ENCODE measurements at places on chromosomes 1 and 21.

- DNase-seq: no peak
These were observed 12.8 kb downstream of the ABCG1 start for GRCh38 chr21:42231756-42232155.

- peak; percentile 34 for DNase-seq
These were observed 16.3 kb upstream of the ATP5PO start for GRCh38 chr21:33931799-33932390.

- no peak for DNase-seq
These were observed 57.3 kb downstream of the SDCCAG8 start for GRCh38 chr1:243312952-243313634.

DNA sequence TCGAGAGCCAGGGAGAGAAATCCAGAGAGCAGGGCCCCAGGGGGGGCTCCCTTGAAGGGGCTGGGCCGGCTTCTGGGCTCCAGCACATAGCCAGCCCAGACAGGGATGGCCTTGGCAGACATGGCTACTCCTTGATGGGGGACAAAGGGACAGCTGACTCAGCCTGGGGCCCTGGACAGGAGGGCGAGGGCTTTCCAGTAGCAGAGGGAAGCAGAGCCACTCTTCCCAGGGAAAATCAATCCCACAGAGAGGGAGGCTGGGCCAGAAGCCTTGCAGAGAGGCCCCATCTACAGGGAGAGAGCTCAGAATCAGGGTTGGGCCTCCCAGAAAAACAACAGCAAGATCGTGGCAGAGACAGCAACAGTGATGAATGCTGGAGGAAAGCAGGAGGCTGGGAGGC lies 15.6 kb downstream of the IGFN1 start:
- no peak for DNase-seq

GRCh38 chr1:67749844-67750690 lies 65.1 kb downstream of the GADD45A start:
- peak; percentile 83 for DNase-seq

DNA sequence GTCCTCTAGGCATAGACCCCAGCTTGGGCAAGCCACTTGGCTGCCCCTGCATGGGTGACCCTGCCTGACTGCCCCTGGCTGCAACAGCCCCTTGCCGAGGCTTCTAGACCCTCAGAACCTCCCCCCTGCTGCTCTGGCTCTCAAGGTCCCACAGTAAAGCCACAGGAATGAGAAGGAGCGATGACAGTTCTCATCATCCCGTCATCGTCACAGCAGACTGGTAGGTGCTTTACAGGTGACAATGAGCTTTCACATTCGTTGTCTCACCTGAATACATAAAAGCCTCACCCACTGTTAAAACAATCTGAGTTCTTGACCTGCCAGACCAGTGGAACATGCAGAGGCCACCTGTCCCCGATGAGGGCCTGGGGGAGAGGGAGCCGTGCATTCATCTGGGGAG lies 36.0 kb upstream of the GPR157 start:
- DNase-seq: no peak

- DNase-seq: no peak
These were observed 6.2 kb upstream of the TRIM45 start for GRCh38 chr1:117127795-117128194.

- DNase-seq: no peak
These were observed 2.5 kb downstream of the LMX1A start for GRCh38 chr1:165353731-165354671.
